ENCODE measurements at places on chromosomes 12 and 14.

GRCh38 chr12:108414021-108414420 lies 74.9 kb upstream of the CMKLR1 start:
- no peak for DNase-seq

DNA sequence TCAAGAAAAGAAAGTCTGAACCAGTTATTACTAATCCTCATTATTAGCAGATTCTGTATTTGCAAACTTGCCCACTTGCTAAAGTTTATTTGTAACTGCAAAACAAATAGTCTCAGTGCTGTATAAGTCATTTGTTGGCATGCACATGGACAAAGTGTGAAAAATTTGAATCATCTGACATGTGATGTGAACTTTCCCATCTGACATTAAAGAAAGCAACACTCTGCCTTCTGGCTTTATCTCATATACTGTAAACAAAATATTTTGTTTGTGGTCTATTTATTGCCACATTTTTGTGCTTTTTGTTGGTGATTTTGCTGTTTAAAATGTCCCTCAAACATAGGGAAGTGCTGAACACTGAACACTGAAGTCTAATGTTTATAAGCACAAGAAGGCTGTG lies 513.8 kb downstream of the RPL10L start:
- DNase-seq, result no peak

DNA sequence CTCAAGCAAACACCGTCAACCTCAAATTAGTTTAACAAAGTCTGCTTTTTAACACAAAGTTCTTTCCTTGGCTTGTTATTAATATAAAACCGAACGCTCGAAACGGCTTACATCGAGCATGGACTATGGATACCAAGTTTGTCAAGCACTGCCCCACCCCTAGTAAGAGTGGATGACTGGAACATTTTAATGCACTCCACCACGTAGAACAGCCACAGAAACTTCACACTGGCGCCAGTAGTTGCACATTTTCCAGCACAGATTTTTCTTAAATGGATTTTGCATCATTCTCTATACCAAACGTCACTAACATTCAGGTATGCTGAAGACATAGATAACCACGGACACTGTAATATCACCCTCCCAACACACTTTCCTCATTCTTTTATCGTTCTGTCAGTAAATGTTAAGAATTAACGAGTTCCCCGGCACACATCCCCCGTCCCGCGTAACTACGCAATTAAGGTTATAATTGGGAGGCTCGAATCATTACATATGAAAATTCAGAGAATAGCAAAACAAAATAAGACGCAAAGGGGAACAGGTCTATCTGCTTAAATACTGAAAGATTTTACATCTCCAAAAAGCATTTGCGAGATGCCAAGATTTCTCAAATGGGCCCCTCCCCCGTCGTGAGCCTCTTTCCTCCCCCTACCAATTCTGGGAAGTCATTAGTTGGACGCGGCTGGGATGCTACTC lies 990 bp downstream of the FERMT2 start:
- peak; percentile 18 for DNase-seq

DNA sequence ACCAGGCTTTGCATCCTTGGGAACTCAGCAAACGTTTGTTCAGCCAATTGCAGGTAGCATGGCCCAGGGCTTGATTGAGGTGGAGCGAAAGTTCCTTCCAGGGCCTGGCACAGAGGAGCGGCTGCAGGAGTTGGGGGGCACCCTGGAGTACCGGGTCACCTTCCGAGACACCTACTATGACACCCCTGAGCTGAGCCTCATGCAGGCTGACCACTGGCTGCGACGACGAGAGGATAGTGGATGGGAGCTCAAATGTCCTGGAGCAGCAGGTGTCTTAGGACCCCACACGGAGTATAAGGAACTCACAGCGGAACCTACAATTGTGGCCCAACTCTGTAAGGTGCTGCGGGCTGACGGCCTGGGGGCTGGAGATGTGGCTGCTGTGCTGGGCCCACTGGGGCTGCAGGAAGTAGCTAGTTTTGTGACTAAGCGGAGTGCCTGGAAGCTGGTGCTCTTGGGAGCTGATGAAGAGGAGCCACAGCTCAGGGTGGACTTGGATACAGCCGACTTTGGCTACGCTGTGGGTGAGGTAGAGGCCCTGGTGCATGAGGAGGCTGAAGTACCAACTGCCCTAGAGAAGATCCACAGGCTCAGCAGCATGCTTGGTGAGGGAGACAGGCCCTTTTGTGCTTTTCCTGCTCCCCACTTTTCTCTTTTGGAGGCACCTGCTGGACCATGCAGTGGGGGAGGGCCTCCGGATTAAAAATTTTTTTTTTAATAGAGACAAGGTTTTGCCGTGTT lies 799 bp downstream of the THTPA start:
- DNase-seq, result no peak

- no peak for DNase-seq
Measured at GRCh38 chr12:3250576-3250975, 173.4 kb downstream of the TSPAN9 start.

Data from AG09309 (cell line).